ENCODE measurements at places on chromosomes 13 and 19. TPM values are rescaled to one million over a fixed set of nuclear protein-coding genes. Genes with fewer than 3 reads are reported as not detected.

GRCh38 chr13:61170856-61171255, 244.8 kb downstream of the PCDH20 start:
- no peak for DNase-seq

- DNase-seq: no peak
These were observed 21.0 kb downstream of the LMO7 start for GRCh38 chr13:75657111-75657510.

- DNase-seq: no peak
These were observed 53.7 kb downstream of the USP12 start for GRCh38 chr13:27117952-27118351.

DNA sequence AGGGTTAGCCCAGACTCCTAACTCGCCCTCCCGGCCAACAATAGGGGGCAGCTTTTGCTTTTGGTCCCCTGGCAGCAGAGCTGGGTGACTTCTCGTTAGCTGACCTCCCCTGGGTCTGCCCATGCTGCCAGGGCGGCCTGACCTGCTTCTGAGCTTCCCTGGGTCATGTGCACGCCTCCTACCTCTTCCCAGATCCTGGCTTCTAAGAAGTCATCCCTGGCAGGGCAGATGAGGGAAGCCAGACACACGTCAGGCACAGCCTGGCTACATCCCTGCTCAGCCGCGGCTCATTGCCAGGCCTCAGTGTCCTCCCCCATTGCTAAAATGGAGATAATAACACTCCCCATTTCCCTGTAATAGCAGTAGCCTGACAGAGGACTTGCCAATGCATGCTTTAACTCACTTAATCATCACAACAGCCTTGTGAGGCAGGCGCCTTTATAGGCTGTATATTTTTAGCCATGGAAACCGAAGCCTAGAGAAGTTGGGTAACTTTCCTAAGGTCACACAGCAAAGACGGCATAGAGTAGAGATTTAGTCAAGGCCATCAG, 2.1 kb downstream of the KCNK6 start:
- DNase-seq: peak; percentile 87

DNA sequence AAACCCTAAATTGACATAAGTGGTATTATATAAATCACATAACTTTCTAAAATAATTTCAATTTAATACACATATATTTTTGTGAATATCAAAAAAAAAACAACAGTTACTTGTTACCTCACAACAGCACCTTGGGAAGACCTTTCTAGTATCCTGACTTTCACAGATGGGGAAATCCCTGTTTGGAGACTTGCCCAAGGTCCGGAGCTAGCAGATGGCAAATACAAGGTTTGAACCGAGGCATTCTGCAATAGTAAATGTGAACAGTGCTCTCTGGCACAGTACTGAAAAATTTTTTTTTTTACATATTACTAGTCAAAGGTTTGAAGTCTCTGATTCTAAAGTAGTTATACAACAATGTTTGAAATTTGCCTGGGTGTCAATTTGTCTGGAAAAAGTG, 104.5 kb downstream of the SUCLA2 start:
- DNase-seq: no peak

DNA sequence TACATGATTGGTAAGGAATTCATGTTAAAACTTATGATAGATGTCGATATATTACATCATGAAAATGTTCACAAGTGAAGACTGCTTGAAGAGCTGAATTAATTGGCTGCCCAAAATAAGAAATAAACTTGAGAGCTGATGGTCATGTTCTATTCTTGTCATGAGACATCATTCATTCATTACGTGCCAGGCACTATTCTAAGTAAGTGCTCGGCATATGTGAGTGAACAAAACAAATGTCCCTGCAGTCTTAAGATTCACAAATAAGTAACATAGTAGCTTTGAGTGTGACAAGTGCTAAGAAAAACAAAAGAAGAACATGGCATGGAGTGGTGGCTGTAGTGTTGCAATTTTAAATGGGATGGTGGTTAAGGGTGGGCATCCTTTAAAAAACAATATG, 329.3 kb downstream of the SUCLA2 start:
- no peak for DNase-seq

GRCh38 chr19:3283246-3283751, 58.8 kb downstream of the CELF5 start:
- no peak for DNase-seq

DNA sequence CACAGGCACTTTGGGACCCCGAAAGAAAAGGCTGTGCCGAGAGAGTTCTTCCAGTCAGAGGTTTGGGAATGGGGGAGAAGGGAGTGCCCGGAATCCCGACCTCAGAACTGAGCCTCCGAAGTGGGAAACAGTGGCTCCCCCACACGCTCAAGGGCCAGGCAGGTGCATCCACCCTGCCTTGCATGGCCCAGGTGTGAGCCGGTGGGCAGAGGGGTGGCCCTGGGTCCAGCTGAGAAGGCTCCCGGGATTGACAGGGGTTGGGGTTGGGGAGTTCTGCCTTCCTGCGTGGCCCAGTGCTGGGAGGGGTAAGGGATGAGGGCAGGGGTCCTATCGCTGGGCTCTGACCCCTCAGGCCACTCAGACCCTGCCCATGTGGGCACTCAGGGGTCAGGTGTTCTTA, 163.5 kb upstream of the TUBA3C start:
- DNase-seq: no peak

GRCh38 chr19:18475762-18476331, 37.9 kb upstream of the ISYNA1 start:
- DNase-seq: no peak

DNA sequence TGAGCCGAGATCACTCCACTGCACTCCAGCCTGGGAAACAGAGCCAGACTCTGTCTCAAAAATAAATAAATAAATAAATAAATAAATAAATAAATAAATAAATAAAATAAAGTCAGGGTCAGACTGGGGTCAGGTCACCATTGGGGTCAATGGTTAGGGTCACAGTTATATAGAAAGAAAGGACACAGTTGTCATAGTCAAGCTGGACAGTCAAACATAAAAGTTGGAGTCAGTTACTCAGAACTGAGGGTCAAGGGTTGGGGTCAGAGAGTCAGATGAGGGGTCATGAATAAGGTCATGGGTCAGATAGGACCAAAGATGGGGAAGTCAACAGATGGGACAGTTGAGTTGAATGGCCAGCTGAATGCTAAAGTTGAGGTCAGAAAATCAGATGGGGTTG, 16.7 kb upstream of the EPOR start:
- DNase-seq: no peak

DNA sequence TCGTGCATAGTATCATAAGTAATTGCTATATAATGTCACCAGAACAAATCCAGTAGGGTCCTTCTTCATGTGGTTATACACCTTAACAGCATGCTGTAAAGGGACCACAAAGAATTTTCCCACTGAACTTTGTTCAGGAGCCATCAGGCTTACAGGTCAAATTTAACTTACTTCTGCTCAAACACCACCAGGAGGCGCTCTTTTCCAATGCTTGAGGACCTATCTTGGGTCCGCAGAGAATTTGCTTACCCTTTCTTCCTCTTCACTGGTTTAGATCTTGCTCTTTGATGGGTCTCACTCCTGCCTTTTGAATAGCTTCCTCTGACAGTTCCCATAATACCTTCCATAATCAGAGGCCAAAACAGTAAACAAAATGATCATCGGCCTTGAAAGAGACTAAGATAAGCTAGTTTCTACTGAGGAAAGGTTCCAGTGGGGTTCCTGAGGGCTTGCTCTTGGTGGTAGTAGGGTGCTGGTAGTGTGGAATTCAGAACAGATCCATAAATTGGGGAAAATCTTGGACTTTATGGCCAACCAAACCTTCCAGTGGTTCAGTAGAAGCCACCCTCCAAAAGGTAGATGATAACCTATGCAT, 37.4 kb downstream of the SCGB2B2 start:
- peak; percentile 26 for DNase-seq

DNA sequence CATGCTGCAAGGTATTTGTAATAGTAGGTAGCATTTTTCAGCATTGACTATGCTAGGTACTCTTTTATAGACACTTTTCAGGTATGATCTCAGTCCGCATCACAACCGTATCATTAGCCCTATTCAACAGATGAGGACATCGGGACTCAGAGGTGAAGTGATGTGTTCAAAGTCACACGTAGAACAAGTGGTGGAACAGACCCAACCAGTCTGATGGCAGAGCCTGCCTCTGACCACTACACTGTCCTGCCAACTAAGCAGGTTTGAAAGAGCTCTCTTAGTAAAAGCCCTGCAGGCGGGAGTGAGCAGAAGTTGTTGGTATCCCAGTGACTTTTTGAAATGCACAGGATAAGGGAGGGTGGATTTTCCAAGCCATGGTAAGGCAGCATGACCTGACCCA, 20.2 kb downstream of the PAF1 start:
- DNase-seq: no peak

GRCh38 chr19:48856921-48857320, 11.5 kb downstream of the PLEKHA4 start:
- DNase-seq: no peak

DNA sequence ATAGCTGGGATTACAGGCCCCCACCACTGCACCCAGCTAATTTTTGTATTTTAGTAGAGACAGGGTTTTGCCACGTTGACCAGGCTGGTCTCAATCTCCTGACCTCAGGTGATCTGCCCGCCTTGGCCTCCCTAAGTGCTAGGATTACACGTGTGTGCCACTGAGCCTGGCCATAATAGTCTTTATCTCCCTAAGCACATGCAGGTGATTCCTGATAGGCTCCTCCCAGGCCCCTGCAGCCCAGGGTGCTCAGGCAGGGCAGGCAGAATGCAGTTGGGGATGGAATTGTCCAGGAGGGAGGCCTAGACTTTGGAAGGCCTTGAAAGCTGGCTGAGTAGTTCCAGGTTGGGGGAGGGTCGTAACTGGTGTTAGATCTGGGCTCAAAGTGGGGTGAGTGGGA, 8.5 kb downstream of the ZNF526 start:
- no peak for DNase-seq

DNA sequence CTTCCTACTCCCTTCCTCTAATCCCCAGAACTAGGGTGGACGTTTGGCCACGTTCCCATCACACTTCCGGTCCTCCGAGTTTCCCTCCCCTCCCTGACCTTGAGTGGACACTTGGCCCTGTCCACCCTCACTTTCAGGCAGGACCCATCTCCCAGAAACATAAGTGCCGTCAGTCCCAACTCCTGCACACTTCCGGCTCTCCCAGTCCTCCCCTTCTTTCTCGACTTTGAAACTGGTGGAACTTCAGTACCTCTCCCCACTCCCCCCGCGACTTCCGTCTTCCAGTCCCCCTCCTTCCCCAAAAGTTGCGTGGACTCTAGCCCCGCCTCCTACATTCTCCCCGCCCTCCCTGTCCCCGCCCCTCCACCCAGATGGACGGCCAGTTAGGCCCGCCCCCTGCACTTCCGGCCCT, 278 bp upstream of the ZNF274 start:
- DNase-seq: no peak

- DNase-seq: no peak
These were observed 32.0 kb downstream of the MPHOSPH8 start for GRCh38 chr13:19665427-19665859.

- no peak for DNase-seq
These were observed 43.6 kb downstream of the SIPA1L3 start for GRCh38 chr19:37950471-37951175.

DNA sequence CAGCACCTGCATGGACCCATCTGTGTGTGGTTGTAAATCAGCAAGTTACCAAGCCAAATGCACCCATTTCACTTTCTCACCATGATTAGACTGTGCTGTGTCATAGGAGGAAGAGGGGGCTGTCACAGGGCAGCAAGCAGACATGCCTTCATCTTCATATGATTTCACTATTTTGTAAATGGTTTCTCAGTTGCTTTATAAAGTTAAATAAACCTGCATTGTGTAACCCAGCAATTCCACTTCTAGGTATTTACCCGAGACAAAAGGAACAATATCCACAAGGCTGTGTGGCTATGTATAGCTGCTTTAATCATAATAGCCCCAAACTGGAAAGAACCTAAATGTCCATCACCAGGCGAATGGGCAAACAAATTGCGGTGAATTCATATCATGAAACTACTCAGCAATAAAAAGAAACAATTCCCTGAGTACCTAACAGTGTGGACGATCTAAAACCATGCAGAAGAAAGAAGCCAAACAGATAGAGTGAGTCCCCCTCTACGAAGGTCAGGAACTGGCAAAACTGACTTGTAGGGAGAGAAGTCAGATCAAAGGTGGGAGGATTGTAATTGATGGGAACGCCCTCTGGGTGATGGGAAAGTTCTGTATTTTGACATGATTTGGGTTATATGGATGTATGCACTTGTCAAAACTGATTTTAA, 185.4 kb downstream of the COL4A1 start:
- DNase-seq: no peak

DNA sequence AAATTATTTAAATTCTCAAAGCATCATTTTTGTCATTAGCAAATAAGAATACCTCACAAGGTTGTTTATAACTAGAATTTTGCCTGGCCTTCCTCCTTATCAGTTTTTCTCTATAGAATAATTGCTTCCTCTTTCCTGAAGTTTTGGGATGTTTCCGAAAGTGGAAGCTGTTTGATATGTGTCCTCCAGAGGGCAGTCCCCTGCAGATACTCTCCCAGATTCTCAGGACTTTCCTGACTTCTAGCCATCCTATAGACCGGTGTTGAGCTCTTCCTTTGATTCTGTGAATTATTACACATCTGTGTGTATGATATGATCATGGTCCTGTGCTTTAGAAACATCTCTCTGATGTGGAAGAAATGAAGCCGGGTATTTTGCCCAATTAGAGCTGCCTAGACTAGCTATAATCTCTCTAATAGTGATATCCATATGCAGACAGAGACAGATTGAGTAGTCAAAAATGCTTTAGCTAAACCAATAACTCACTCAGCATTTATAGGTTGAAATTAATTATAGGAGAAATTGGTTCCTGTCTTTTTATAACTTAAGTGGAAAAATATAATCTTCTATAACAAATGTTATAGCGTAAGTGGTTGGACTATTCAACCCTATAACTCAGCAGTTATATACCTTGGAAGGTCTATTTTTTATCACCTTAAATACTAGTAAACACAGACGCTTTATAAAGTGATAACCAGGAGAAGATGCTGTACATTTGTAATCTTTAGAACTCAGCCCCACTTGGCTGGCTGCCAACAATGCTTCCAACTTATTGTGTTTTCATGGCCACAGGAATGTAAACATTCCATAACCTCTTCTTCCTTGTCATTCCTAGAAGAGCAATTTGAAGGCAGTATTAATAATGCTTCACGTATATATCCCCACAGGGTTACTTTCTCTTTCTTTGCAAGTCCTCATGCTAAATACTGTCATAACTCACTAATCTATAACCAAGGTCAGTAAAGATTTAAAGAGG, 201.0 kb upstream of the RXFP2 start:
- DNase-seq: peak; percentile 7

- DNase-seq: no peak
These were observed 140.7 kb downstream of the KCTD12 start for GRCh38 chr13:76745261-76746200.

- DNase-seq: no peak
These were observed 127.2 kb upstream of the TSC22D1 start for GRCh38 chr13:44703371-44703770.

The CD70 gene
- total RNA-seq: 0.85 TPM

The ATP8B3 gene
- total RNA-seq: 1.1 TPM

The SIGLECL1 gene
- not detected for total RNA-seq

The ERICH4 gene
- not detected for total RNA-seq

The DNMT1 gene
- 138 TPM for total RNA-seq

The TMIGD2 gene
- total RNA-seq: not detected

The RUBCNL gene
- not detected for total RNA-seq

The SERTAD1 gene
- 14.3 TPM for total RNA-seq

Data from foreskin keratinocyte (primary cell).